Muscle of leg (tissue), 16 donors: ENCODE measurements at places on chromosomes 3 and 15. TPM values are rescaled to one million over a fixed set of nuclear protein-coding genes. Genes with fewer than 3 reads are reported as not detected.

- peak; percentile 11 for DNase-seq
These were observed 10.2 kb upstream of the TRIM69 start for GRCh38 chr15:44726136-44726535.

ALDH1A2 gene
- 49.5 TPM for polyA plus RNA-seq

DNA sequence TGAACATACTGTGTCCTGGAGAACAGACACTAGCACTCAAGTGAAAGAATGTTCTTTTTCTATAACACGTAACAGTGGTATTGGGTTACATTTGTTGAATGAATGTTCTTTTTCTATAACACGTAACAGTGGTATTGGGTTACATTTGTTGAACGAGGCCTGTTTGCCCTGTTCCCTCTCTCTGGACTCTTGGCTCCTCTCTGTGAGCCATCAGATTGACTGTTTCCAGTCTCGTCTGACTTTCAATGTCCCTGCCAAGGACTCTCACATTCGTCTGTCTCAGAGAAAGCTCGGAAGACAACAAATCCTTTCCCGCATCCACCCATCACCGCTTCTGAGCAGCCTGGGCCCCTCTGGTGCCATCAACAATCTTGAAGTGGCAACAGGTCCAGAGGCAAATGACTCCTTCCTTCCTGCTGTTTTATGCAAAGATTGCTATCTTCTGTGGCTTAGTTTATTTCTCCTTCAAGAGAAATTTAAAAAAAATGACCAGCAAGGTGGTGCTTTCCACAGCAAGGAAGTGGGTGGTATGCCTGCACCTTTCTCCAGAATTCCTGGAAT, 8.0 kb downstream of the TMEM45A start:
- DNase-seq = no peak

DNA sequence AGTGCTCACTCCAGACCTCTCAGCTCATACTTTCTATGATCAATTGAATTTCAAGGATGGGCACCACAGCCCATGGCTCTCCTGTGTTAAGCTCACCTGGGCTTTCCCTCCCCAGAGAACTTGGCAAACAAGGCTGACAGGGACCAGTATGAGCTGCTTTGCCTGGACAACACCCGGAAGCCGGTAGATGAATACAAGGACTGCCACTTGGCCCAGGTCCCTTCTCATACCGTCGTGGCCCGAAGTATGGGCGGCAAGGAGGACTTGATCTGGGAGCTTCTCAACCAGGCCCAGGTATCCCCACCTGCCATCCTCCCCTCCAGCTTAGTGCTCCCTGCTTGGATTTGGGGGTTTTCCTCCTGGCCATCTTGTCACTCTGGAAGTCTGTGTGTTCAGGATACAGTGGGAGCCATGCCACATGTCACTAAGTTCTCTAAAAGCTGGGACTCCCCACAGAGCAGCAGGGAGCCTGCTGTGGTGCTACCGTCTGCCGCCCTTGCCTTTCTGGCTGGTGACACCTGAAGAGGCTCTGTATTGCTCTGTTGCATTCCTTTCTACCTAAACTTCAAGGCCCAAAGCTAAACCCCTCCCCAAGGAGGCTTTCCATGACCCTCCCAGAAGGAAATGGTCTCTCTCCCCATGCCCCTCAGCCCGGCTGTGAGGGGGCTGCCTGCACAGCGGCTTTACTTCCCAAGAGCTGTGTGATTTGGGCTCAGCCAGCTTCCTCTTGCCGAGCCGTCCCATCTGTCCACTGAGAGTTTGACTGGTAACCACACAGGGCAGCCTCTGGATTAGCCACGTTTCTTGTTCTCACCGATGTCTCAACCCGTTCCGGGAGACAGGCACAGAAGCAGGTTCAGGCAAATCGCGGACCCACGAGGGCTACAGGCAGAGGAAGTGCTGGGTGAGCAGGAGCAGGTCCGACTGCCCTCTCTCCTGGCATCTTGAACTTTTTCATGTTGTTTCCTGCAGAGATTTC, 10.8 kb downstream of the TF start:
- no peak for DNase-seq

PRR23A gene
- not detected for polyA plus RNA-seq

GRCh38 chr3:157238457-157238856, 78.5 kb upstream of the CCNL1 start:
- DNase-seq = no peak

DNA sequence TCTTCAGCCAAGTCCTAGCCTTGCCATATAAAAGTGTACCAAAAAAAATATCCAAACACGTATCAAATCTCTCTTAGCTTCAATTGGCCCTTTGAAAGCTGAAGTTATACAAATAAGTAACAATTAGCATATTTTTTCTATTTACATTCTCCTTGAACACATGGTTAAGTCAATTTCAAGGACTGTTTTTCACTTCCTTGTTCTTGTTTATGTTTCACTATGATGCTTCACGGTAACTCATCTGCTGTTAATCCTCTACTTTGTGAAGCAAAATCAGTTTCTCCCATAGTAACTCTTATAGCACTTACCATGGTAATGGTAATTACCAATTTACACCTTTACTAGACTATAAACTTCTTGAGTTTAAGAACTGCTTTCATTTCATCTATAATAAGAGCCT, 10.6 kb upstream of the SPRED1 start:
- DNase-seq = no peak

- no peak for DNase-seq
These were observed 437 bp downstream of the KLF13 start for GRCh38 chr15:31326875-31327668.

GP5 gene
- 0.25 TPM for polyA plus RNA-seq
